ENCODE measurements at places on chromosomes 12 and 14.

DNA sequence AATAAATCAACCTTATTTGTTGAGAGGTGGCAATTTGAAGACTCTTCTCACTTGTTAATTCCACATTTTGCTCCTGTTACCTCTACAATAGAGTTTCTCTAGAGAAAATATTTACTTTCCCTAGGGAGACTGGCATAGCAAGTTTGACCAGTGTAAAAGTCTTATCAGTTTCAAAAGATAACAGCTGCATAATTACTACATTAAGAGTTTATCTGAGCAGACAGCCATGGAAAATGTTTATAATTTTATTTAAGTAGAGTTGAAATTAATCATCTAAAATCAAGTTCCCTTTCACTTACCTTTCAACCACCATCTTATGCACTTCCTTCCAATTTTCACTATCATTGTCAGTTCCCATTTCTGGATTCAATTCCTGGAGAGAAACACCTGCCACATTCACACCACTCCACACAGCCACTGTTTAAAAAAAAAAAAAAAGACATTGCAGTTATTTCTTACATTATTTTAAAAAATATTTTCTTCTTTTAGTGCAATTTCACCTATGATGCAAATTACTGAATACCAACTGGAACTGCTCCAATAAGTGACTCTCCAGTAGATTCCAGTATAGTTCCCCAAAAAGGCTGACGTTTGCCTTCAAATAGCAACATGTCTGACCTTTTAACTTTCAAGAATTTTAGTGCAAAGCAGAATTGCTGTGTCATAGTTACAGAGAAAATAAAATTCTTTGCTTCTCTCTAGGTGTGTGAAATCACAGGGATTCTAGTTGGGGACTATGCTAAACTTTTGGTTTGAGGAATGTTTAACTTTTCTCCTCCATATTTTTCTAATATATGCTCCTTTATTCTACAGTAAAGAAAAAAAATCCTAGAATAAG, 19.4 kb downstream of the LDHB start:
- DNase-seq = no peak

GRCh38 chr12:85509857-85510256, 229.8 kb downstream of the ALX1 start:
- DNase-seq = no peak

GRCh38 chr14:71078500-71078899, 171.2 kb downstream of the PCNX1 start:
- no peak for DNase-seq

DNA sequence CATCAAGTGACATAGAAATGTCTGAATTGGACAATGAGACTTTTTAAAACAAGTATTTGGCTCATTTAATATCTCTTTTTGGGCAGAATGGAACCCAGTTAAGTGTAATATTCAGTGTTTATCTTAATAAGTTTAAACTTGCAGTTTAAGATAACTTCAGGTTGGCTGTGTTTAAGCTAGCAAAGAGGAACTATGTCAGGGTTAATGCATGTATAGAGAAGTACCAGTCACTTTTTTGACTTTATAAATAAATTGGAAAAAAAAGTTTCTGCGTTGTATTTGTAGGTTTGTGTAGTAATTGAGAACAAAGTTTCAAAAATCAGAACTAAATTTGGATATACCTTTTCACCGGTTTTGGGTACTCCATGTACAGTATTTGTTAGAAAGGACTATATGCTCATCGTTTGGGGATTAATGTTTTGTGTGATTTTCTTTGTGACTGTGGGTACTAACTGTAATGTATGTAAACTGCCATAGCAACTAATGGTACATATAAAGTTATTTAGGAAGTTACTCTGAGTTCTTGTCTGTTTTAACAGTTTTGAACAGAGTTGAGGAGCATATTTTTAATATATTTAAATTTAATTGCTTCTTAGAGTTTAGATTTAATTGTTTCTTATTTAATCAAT, 4.5 kb downstream of the HMGA2 start:
- no peak for DNase-seq

GRCh38 chr12:52280796-52281560, 6.5 kb downstream of the KRT86 start:
- peak; percentile 54 for DNase-seq

DNA sequence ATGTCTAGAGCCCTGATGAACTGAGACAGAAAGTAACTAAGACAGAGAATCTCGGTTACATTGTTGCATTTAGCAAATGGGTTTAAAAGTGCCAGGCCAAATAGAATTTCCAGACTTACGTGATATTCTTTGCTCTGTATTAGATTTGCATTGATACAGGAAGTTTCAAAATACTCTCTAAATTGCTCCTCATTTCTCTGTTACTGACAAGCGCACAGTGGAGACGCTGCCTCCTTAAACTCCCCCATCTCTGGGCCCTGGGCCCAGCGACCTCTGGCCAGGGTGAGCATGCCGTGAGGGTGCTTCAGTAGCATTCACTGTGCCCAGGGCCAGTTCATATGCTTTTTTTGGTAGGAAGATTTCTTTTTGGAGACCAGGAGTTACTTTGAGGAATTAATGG, 22.9 kb upstream of the EVL start:
- no peak for DNase-seq

GRCh38 chr12:19461999-19462398, 22.7 kb downstream of the AEBP2 start:
- DNase-seq = no peak

GRCh38 chr12:26113181-26113654, 11.6 kb downstream of the BHLHE41 start:
- no peak for DNase-seq

DNA sequence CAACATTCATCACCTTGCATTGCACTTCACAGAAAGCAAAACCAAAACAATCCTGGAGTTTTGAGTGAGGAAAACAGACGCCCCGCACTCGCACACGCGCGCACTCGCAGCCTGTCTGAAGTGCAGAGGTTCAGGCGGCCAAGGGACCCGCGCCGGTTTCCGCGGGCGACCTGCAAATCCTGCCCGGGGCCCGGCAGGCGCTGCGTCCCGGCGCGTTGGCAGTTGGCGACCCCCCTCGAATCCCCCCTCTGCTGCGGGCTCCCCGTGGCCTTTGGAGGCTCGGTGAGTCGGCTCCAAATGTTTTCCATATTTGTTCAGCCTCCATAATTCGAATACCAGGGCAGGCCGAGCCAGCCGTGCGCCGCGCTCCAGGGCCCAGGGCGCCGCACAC, at the start of gene SSPN:
TSS of gene SSPN (plus strand) at position 324 of the 391 bp plus-strand sequence. CDS start 100 bp downstream, outside the sequence.
- DNase-seq = peak; percentile 62

- DNase-seq = no peak
Observed at GRCh38 chr12:121927813-121928212, 9.4 kb downstream of the CFAP251 start.

GRCh38 chr12:1865284-1865866, 45.0 kb downstream of the LRTM2 start:
- no peak for DNase-seq

- DNase-seq = no peak
Observed at GRCh38 chr14:102417646-102418045, 54.9 kb downstream of the TECPR2 start.

- no peak for DNase-seq
Observed at GRCh38 chr12:46558677-46559076, 186.1 kb upstream of the SLC38A2 start.

DNA sequence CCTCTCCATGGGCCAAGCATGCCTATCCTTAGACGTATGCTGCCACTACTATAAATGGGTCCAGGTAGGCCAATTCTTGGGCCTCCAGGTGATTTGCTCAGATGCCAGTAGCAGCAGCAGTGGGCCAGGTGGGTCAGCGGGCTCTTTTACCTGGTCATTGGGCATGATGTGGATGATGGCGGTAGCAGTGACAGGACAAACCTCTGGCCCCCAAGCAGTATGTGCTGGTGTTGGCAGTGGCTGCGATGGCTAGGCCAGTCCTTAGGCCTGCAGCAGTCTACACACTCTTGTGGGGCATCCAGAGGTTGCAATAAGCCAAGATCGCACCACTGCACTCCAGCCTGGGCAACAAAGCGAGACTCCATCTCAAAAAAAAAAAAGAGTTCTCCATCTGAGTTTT, 19.1 kb upstream of the VASH1 start:
- no peak for DNase-seq

DNA sequence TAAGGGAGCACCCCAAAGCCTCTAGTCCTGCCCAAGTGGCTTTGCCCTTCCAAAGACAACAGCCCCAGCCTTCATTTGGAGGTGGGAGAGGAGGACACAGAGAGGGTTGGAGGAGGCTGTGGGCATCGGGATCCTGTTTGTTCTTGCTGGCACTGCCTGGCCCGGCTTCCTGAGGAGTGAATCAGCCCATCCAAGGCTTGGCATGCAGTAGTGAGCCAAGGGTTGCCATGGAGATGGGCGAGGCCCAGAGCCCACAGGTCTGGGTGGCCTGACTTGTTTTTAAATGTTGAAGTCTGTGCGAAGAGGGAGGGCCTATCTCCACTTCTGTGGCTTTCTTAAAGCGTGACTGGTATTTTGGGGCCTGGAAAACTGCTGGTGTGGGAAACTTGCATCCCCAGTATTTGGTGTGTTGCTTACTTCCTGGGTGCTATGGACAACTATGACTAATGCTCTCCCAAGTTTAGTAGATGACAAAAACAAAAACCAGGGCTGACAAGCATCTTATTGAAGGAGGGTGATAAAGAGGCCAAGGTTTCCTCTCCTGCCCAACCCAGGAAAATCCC, 15.8 kb downstream of the CD9 start:
- DNase-seq = peak; percentile 81

DNA sequence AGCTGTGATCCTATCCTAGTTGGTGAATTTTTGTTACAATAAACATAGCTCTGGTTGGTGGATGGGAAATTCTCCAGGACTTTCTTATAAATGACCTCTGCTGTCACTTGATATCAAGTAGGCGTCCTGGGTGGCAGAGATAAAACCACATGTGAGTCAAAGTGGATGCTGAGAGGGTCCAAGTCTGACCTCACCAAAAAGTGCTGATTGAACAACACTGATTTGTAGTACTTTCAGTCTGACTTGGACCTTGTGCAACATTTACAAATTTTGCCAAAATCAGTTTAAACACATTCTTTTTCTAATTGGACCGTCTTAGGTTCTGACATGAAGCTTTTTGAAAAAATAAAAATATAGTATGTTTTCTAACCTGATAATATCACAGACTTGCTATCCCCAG, 585.6 kb downstream of the GALC start:
- DNase-seq = no peak

- DNase-seq = no peak
Observed at GRCh38 chr14:90632451-90632850, 183.8 kb downstream of the TTC7B start.

DNA sequence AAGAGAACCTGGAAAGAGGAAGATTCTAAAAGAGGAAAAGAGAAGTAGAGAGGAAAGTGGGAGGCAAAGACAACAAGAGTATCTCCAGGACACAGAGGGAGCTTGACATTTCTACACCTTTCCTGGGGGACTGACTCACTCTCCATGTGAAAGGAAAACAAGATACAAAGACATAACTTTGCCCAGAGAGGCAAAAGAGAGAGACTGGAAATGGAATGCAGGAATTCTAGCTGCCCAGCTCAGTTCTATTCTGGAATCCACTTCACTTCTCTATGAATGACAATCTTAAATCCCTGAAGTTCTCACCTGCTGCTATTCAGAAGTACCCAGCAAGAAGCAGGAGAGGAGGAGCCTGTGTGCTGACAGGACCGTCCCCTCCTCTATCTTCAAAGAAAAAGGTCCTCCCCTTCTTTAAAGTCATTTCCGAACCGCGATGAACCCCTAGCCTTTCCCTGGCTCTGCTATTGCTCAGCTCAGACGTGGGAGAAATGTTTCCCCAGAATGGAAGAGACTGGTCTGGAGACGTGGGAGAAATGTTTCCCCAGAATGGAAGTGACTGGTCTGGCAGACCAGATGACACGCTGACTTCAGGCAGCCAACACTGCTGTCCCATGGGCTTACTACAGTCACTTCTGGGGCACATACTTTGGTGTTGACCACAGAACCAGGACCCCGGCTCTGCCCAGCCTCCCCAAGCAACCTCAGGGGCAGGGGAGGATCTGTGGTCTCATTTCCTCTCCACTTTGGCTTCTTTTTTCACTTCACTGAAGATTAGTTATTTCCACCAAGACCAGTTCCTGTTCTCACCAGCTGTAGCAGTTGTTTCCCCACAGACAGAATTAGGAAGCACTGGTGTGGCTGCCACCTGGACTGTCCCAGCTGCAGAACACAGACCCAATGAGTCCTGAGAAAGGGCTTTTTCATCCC, 8.3 kb downstream of the FMNL3 start:
- peak; percentile 63 for DNase-seq

DNA sequence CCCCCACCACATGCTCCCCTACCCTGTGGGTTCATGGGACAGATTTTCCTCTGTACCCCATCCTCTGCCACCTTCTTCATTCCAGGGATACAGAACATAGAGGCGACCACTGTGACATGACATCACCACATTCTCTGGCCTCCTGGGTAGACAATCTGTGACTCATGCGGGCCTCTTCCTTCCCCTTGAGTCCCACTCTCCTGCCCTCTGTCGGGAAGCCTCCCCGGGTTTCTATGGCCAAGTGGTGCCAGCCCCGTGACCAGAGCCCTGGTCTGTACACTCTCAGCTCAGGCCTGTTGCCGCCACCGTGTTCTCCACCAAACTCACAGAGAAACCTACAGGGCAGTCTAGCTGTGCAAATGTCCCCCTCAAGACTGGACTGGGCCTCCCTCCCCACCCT, 8.0 kb downstream of the CLMN start:
- DNase-seq = no peak

GRCh38 chr14:90496379-90496778, 99.5 kb downstream of the CALM1 start:
- no peak for DNase-seq

Data from iPS-NIHi11 (cell line).